ENCODE measurements at places on chromosomes 1 and 21.

DNA sequence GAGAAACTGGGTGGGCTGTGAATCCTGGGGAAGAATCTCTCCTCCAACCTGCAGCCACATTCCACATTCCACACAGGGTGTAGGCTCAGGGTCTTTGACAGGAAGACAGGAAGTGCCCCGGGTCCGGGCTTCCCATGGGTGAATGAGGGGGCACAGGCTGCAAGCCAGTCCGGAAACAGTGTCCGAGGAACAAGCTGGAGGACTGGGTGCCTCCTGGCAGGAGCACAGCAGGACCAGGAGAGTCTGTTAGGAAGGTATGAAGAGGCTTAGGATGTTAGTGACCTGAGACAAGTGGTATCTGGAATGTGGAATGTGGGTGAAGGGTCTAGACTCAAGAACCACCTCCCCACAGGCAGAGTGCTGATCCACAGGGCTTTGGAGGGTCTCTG, 121.0 kb upstream of the CD34 start:
- no peak for DNase-seq

DNA sequence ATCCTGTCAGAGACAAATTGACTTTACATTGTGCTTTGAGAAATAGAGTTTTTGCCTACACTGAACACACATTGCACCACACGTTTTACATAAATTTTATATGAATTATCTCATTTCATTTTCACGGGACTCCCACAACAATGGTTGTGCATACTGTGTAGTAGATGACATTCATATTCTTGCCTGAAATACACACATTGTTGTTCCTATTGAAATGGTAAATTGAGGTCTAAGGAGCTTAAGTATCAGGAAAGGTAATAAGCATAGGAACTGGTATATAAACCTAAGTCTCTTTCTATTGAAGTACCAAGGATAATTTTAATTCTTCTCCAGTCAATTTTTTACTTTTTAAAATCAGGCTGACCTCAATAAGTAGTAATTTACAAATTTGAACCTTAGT, 473.7 kb upstream of the DEPDC1 start:
- no peak for DNase-seq

- DNase-seq = no peak
These were observed 88.4 kb downstream of the PROX1 start for GRCh38 chr1:214075999-214076707.

GRCh38 chr1:228344631-228345072, 62.0 kb downstream of the TRIM11 start:
- no peak for DNase-seq

- DNase-seq = no peak
These were observed 23.2 kb upstream of the H6PD start for GRCh38 chr1:9211291-9211811.

DNA sequence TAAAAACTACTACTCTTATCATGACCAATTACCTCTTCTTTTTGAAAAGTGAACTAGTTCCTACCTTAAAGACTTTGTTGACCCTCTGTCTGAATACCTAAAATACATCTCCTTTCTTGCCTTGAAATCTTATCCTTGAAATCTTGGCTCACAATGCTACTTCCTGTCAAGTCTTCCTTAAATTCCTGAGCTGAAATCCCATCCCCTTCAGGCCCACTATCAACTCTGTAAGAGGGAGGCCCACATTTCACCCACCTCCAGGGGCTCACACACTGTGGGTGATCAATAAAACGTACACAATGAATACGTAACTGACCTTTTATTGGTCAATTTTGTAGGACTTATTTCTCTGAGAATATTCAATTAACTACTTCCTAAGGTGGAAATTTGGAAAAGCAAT, 88.0 kb downstream of the APP start:
- DNase-seq = no peak

All from CD8-positive, alpha-beta T cell (primary cell).